Muscle of back (tissue), 13 donors: ENCODE measurements at places on chromosomes 11 and 22. TPM values are rescaled to one million over a fixed set of nuclear protein-coding genes. Genes with fewer than 3 reads are reported as not detected.

DNA sequence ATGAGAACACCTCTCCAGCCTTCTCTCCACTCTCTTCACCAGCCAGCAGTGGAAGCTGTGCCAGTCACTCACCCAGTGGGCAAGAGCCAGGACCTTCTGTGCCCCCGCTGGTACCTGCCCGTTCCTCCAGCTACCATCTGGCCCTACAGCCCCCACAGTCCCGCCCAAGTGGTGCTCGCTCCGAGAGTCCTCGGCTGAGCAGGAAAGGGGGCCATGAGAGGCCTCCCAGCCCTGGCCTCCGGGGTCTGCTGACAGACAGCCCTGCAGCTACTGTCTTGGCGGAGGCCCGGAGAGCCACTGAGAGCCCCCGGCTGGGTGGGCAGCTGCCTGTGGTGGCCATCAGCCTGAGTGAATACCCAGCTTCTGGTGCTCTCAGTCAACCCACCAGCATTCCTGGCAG lies 20.2 kb downstream of the PHLDB1 start:
- DNase-seq, result no peak

Gene PDXP
- 14.7 TPM for polyA plus RNA-seq

- DNase-seq, result no peak
These were observed 6.3 kb downstream of the SLC7A4 start for GRCh38 chr22:21025763-21026755.

DNA sequence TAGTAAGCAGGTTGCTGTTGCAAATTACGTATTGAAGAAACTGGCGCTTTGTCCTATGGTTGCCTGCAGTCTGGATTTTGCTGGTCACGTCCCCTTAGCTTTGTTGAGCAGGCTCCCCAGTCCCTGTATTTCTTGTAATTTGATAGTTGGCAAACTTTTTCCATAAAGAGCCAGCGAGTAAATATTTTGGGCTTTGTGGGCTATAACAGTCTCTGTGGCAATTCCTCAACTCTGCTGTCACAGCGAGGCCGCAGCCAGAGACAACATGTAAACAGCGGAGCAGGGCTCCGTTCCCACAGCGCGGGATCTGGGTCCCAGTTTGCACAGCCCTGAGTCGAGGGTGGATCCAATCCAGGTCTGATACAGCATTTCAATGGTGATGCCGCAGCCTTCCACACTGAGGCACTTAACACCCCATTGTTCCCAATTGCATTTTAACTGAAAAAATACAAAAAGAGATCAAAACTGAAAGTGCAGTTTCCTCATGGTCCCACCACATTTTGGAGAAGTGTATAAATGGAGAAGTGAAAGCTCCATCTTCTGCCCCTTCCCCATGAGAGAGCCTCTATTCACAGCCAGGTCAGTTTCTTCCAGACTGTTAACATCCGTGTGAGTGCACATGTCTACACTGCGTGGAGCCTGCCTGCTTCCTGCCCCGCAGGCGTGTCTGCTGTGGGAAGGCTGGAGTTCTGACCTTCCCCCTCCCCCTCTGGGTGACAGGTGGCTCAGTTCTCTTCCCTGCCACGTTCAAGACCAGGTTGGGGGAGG lies 89.1 kb downstream of the RPS6KA4 start:
- peak; percentile 44 for DNase-seq

DNA sequence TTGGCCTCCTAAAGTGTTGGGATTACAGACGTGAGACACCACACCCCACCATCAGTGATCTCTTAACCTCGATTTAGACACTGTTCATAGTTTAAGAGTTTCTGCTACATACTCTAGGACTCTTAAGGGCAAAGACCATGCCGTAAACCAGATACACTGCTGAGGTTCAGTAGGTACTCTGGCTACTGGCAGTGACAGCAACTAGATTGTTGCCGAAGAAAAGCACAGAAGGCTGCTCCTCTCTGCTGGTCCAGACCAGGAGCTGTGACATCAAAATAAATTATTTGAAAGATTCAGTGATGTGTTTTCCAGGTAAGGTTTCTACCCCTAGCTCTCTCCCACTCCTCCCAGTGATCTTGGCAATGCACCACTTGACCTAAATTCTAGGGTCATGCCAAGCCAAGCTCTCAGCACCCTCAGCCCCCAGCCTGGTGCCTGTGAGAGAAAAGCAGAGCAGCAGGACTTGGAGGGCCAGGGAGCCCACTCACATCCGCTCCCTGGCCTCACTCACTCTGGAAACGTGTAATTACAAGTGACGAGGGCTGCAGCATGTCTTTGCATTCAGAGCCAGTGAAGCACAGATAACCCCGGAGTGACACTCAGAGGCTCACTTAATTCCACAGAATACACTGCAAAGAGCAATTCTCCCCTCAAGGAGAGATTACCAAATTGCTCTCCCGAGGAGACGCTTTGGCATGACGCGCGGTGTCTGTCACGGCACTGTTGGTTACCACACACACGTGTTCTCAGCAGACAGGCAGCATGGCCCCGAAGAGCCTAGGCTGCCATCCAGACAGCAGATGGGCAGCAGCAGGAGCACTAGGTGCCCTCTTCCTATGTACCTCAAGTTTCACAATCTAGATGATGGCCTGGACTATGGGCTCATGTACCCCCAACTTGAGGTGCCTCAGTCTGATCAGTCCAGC lies 96.9 kb upstream of the PITPNB start:
- DNase-seq, result no peak

GRCh38 chr22:47195156-47195483 lies 432.7 kb downstream of the TBC1D22A start:
- DNase-seq, result no peak

- no peak for DNase-seq
These were observed 114.2 kb downstream of the CCDC34 start for GRCh38 chr11:27248576-27249509.

Gene TRIM48
- polyA plus RNA-seq, result not detected

Gene OR4D6
- not detected for polyA plus RNA-seq

GRCh38 chr11:61011950-61012736 lies 40.7 kb downstream of the CD6 start:
- no peak for DNase-seq

Gene TST
- polyA plus RNA-seq, result 18.3 TPM

Gene ART5
- 2.2 TPM for polyA plus RNA-seq

DNA sequence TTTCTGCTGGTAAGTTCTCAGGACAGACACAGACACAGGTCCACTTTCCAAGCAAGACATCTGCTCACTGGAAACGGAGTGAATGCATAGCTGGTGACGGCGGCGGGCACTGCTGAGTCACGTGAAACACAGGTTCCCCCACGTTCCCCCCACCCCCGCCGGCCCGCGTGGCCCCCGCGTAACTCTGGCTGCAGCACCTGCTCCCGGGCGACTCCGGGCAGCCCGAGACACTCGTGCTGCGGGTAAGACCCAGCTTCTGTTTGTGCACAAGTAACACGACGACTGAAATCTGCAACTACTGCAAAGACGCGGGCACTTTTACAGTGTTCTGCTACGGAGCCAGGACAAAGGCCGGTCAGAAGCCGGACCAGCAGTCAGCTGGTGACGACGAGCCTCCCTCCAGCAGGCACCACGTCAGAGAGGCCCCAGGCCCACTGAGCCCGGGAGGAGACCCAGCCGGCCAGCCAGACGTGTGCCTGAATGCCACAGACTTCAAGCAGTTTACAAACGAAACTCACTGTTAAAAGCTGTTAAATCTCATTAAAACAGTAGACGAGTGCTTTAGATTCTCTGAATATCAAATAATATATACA lies 12.9 kb upstream of the ARFGAP3 start:
- no peak for DNase-seq

Gene GAB4
- polyA plus RNA-seq, result 0.07 TPM

GRCh38 chr11:111623527-111624030 lies 21.3 kb downstream of the SIK2 start:
- no peak for DNase-seq

GRCh38 chr22:35977136-35977535 lies 51.5 kb downstream of the RBFOX2 start:
- peak; percentile 82 for DNase-seq

Gene OR8G1
- not detected for polyA plus RNA-seq

Gene ACR
- 0.19 TPM for polyA plus RNA-seq

- no peak for DNase-seq
These were observed 193.6 kb downstream of the CWF19L2 start for GRCh38 chr11:107263844-107264563.

- DNase-seq, result no peak
These were observed 96.5 kb downstream of the ME3 start for GRCh38 chr11:86575927-86576326.

GRCh38 chr22:36180038-36180880 lies 19.7 kb upstream of the APOL3 start:
- DNase-seq, result no peak

DNA sequence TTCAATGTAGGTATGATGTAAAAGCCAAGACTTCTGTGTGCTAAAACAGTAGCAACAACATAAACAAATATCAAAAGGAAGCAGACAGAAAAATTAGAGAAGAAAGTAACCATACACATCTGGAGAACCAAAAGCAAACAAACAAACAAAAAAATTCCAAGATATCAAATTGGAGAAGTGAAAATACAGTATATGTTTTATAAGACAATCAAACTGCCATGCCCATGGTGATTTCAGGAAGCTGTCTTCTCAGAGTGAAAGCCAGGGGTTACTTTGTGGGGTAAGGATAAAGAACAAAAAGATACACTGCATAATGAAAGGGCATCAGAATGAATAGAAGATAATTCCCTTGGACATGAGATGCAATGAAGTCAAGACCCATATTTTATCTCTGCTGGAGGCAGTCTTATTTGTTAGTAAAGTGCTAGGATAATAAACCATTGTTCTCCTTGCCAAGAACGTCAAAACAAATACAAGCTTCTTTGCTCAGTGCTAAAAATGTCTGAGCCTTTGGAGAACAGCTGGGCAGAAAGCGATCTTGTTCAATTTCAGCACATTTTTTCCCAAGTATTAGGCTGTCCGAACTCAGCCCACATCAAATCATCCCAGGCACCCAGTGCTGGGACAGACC lies 38.1 kb upstream of the LDLRAD3 start:
- DNase-seq, result no peak

DNA sequence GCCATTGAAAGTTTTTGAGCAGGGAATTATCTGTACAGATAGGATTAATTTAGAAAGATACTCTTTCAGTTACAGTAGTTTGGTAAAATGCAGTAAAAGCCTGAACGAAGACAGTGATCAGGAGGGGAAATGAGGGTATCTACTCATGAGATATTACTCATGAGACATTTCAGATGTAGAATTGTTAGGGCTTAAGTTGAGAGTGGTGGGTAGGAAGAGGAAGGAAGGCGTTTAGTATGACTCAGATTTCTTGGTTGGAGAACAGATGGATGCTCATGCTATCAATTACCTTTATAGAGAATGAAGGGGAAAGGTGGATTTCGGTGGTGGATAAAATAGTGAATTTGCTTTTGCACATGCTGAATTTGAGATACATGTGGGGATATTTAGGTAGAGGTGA lies 15.8 kb downstream of the CCDC81 start:
- DNase-seq, result no peak

DNA sequence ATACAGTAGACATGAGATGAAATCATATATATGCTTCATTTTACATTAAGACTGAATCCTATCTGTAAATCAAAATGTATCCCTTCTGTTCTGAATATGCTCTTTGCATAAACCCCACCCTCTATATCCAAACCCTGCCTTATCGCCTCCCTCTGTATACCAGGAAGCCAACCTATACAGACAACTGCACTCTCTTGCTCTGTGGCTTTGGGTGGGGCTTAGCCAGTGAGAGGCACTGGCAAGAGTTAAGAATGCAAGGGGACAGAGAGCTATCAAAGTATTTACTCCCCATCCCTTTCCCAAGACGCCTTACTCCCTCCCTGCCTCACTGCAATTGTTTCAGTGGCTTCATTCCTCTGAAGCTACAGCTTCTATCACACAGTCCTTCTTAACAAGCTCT lies 309.8 kb downstream of the TTC28 start:
- no peak for DNase-seq

DNA sequence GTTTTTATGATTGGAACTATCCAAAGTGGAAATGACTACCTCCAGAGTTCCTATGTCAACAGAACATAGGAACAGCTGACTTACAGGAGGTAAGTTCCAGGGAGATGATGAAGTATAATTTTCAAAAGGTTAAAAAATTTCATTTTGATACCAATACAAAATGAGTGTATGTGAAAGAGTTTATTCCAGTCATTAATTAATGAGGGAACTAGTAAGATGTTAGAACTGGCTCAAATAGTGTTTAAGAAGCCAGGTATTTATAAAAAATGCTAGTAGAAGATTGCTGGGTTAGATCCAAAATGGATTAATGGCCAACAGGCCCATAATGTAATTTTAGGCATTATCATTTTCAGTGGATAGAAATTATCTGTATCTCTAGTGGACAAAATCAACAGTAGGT lies 227.7 kb upstream of the ZBED5 start:
- DNase-seq, result no peak

DNA sequence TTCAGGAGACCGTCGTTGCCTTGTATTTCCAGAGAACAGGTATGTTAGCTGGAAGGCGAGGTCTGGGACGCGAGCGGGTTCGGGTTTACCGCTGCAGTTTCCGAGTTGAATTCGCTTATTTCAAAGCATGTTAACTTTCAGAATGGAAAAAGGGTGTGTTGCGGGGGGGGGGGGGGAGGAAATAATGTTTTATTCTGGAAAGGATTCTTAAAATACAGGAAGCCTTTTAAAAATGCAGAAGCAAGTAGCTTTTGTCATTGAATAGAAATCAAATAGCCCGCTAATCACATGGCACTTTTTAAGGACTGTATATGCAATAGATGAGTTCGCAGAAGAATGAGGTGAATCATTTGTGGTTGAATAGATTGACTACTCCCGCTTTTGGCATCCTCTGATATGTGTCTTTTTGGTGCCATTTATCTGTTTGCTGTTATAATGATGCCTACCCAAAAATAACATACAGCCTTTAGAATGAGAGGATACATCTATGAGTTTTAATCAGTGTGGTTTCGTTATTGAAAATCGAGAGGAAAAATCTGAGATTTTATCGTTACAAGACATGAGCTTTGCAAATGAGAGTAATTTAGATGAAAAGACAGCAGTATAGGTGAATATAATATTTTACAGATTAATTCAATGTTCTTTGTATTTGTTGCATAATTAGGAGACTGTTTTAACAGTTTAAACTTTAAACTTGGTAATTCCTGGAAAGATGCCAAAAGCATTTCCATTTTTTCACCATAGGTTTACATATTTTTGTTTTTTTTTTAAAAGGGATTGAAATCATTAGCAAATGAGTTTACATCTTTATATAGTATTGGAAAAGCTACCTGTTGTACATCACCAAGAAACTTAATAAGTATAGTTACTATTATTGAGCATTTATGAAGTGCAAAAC lies 1.7 kb downstream of the PDE3B start:
- peak; percentile 13 for DNase-seq

Gene CCDC81
- 1.1 TPM for polyA plus RNA-seq

DNA sequence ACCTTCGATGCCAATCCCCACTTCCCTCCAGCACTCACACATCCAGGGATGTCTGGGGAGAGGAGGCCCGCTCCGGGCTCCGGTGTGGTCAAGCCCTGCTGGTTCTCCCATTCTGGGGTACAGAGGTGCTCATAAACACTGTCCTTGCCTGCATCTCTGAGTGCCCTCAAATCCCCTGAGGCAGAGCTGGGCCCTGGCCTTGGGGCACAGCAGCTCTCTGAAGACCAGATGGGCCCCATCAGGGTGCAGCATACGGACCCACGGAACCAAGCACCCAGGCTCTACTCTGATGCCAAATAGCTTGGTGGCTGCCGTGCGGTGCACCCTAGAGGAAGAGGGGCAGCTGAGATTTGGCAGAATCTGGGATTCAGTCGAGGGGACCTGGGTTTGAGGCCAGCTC lies 35.7 kb upstream of the NNMT start:
- DNase-seq, result no peak

Gene KRTAP5-8
- polyA plus RNA-seq, result not detected

Gene CABP2
- polyA plus RNA-seq, result not detected
